ENCODE measurements at places on chromosomes 3 and 15. TPM values are rescaled to one million over a fixed set of nuclear protein-coding genes. Genes with fewer than 3 reads are reported as not detected.

SLC27A2 gene
- polyA plus RNA-seq = 4.5 TPM

GOLGA8G gene
- not detected for polyA plus RNA-seq

CHRD gene
- 4.2 TPM for polyA plus RNA-seq

GABRG3 gene
- not detected for polyA plus RNA-seq

CCR8 gene
- 0.06 TPM for polyA plus RNA-seq

CAMK2N2 gene
- 0.12 TPM for polyA plus RNA-seq

NR2E3 gene
- polyA plus RNA-seq = 0.06 TPM

DCBLD2 gene
- polyA plus RNA-seq = 9.0 TPM

HESX1 gene
- polyA plus RNA-seq = 0.76 TPM

SNUPN gene
- 19.3 TPM for polyA plus RNA-seq

ADCY5 gene
- polyA plus RNA-seq = 1.7 TPM

HTR3E gene
- not detected for polyA plus RNA-seq

SAMD7 gene
- polyA plus RNA-seq = not detected

TBL1XR1 gene
- polyA plus RNA-seq = 25.3 TPM

IGSF10 gene
- polyA plus RNA-seq = 25.1 TPM
